Stimulated activated CD8-positive, alpha-beta memory T cell treated with anti-CD3 and anti-CD28 coated beads, Interleukin-15, amount 100 ng/mL, for 24 hours (primary cell): ENCODE measurements at places on chromosomes 6 and 20.

DNA sequence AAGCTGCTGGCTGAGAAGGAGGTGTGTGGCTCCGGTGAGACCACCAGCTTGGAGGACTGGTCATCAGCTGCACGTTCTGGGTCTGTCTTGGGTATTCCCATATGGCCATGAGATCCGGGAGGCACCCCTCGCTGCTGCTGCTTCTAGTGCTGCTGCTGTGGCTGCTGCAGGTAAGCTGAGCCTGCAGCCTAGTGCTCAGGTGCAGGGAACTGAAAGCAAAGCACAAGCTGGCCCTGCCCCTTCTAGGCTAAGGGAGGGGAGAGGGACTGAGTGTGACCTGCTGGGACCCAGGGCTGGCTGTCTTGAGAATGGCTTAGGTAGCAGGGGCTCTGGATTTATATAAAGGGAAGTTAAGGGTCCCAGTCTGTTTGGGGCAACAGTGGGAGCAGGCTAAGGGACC lies 403 bp downstream of the CDH26 start:
- no peak for DNase-seq

DNA sequence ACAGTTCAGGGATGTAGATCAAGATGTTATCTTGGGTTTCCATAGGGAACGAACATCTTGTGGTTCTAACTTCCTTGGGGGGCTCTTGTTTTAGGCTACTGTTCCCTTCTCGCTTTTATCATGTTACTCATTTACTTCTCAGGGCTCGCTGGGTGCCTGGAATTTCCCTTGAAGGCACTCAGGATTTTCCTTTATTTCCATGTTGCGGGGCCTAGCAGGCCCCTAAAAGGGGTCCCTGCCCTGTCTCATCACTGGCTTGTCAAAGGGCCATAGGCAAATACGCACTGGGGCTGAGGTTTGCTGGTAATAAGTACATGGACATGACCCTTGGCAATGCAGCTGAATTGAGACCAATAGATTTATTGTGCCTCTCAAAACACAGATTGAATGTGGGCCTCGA lies 262.3 kb downstream of the CDH4 start:
- no peak for DNase-seq

DNA sequence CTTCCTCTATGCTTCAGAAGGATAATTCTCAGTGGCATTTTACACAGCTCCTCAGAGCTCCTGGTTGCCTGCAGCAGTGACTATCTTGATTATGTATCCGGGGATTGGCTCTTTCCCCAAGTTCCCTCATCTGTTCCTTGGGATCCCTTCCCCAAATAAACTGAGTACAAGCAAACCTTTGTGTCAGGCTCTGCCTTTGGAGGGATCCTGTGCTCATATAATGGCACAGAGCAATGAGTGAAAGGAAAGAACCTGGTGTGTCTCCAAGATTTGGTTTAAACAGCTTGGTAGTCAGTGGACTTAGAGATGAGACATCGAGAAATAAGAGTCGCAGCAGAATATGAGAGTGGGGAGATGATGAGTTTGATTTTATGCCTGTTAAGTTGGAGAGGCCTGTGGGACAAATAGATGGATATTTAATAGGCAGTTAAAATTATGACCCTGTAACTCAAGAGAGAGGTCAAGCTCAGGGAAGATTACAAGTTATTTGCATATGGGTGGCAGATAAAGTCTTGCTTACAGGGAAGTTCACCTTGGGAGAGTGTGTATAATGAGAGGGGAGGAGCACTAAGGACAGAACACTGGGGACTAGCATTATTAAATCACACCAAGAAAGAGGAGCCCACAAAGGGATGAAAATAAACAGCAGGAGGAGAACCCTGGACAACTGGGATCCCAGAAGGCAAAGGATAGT lies 44.1 kb upstream of the GCLC start:
- DNase-seq = no peak

- no peak for DNase-seq
Measured at GRCh38 chr6:36467625-36468024, 24.8 kb downstream of the KCTD20 start.

DNA sequence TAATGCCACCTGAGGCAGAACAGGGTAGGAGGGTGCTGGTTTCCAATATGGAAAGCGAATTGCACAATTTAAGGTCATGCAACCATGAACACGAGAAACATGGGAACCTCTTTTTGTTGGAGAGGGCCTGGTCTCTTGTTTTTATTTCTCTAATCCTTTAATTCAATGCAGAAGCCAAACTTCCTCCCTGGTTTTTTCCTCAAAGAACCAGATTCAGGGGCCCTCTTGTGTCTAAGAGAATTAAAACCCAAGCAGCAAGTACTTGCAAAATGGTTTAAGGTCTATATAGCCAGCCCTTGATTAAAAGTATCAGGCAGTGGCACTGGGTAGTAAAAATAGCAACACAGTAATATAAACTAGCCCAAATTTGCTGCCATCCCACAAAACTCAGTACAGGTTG lies 19.5 kb downstream of the GSTA4 start:
- no peak for DNase-seq

DNA sequence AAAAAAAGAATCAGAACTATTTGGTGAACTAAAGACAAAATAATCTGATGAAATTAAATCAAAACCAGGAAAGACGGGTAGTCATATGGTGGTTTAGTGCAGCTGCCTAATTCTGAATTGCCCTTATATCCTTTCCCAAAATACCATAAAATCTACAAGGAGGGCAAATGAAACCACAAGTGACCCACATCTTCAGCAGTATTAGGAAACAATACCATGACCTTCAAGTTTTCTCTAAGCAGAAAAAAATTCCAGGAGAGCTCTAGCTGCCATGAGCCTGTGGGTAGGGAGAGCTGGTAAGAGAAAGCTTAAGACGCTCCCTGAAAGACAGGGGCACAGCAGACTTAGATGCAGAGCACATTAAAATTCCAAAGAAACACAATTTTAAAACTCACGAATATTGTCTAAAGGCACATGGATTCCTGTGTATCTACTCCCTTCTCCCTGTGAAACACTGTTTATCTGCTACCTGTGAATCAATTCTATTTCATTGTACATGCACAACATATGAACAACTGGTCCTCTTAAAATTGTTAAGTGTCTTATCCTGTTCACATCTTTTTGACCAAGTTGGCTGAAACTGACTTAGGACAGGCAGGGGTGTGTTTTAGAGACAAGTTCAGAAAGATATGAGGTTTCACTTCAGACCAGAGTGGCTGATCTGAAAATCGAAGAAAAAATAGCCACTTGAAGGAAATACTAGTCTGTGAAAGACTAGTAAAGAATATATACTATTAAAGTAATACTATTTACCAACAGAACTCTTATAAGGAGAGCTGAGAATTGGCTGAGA lies 153.6 kb upstream of the SHLD1 start:
- no peak for DNase-seq
